Activated CD4-positive, alpha-beta T cell treated with anti-CD3 and anti-CD28 coated beads, Interleukin-2, amount 10 ng/mL, durations not matched to agents 7 days and 5 days (primary cell): ENCODE measurements at places on chromosomes 5 and 9. TPM values are rescaled to one million over a fixed set of nuclear protein-coding genes. Genes with fewer than 3 reads are reported as not detected.

The PCDHB15 gene
- not detected for total RNA-seq

The TAF1L gene
- total RNA-seq, result not detected

The EPB41L4B gene
- total RNA-seq, result not detected

The IRX4 gene
- not detected for total RNA-seq

The PCDHGC4 gene
- total RNA-seq, result not detected

The OR1J2 gene
- total RNA-seq, result not detected

The BTNL8 gene
- not detected for total RNA-seq

The SLCO6A1 gene
- total RNA-seq, result not detected
